ENCODE measurements at places on chromosomes 13 and 19. TPM values are rescaled to one million over a fixed set of nuclear protein-coding genes. Genes with fewer than 3 reads are reported as not detected.

DNA sequence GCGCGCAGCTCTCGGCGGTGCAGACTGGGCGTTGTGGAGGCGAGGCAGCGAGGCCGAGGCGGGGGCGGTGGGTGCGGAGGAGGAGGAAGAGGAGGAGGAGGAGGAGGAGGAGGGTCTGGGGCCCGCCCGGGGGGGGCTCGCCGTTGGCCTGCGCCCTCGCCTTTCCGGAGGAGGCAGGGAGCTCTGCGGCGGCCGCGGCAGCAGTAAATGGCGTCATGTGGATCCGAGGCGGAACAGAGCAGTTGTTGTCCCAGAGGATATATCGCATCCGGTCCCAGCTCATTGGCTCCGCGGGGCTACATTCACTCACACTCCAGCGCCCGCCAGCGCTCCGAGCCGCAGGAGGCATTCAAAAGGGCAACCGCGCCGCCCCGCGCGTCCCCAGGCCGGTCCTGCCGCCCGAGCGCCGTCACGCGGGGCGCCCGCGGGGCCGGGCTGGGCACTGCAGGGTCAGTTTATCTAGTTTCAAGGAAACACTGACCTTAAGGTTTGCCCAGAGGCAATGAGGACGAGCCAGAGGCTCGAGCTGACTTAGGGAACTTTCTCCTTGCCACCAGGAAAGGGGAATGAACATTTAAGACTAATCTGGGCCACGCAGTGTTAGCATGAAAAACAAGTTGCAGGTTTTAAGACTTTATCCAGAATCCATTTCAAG lies at the start of gene SPRY2:
TSS of gene SPRY2 (minus strand) at position 26 of the 655 bp plus-strand sequence. CDS start 3,421 bp downstream, outside the sequence.
- no peaks in the 10 kb centered on the region for H3K27me3 ChIP-seq
- no peaks in the 10 kb centered on the region for H3K4me1 ChIP-seq
- H3K36me3 ChIP-seq = no peaks in the 10 kb centered on the region
- H3K27ac ChIP-seq = peak within 1 kb of the TSS; percentile 51

GRCh38 chr19:46426506-46427162 lies 2.1 kb downstream of the PNMA8C start:
- no peaks in the 10 kb centered on the region for H3K4me1 ChIP-seq
- DNase-seq = no peak
- peaks cover 5% of the 10 kb centered on the region for H3K27me3 ChIP-seq
- H3K36me3 ChIP-seq = no peaks in the 10 kb centered on the region

JSRP1 gene
- total RNA-seq = 0.41 TPM

PET100 gene
- 156 TPM for total RNA-seq

DNA sequence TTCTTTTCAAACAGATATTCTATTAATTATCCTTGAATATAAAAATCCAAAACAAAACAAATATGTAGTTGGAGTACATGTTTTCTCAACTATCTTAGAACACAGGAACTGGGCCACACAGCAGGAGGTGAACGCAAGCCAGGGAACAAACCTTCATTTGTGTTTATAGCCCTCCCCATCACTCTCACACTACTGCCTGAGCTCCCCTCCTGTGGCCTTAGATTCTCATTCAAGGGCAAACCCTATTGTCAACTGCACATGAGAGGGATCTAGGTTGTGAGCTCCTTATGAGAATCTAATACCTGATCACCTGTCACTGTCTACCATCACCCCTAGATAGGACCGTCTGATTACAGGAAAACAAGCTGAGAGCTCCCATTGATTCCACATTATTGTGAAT lies 427.1 kb upstream of the PRR20A start:
- H3K4me1 ChIP-seq = no peaks in the 10 kb centered on the region
- no peaks in the 10 kb centered on the region for H3K36me3 ChIP-seq
- H3K27ac ChIP-seq = no peak overlapping the region
- no peak for DNase-seq
- no peaks in the 10 kb centered on the region for H3K27me3 ChIP-seq

DNA sequence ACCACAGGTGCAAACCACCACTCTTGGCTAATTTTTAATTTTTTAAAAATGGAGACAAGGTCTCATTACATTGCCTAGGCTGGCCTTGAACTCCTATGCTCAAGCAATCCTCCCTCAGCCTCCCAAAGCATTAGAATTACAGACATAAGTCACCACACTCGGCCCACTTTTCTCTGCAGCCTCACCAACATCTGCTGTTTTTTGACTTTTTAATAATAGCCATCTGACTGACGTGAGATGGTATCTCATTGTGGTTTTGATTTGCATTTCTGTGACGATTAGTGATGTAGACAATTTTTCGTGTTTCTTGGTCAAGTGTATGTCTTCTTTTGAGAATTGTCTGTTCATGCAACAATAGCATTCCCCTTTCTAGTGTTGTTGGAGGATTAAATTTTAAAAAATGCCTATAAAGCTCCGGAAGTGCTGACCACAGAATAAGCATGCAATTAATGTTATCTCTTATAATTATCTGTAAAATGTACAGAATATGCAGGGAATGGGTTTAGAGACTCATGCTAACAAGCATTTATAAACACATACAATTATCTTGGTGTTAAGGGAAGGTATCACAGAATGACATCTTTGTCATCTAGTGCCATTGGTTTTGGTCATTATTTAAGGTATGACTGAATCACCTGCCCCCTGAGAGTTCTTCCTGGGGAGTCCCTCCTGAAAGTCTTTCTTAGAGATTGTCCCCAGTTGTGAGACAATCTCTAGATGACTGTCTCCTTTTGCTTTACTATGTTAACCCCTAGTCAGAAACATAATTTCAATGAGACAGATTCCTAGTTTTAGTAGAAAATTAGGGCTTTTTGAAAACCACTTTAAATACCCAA lies 118.5 kb upstream of the SERTM1 start:
- no peaks in the 10 kb centered on the region for H3K36me3 ChIP-seq
- no peaks in the 10 kb centered on the region for H3K27me3 ChIP-seq
- H3K4me3 ChIP-seq = no peak overlapping the region
- no peak overlapping the region for H3K27ac ChIP-seq
- H3K4me1 ChIP-seq = no peaks in the 10 kb centered on the region

GRCh38 chr13:109816112-109816807 lies 29.9 kb upstream of the IRS2 start:
- no peak overlapping the region for H3K27ac ChIP-seq
- no peaks in the 10 kb centered on the region for H3K36me3 ChIP-seq
- no peaks in the 10 kb centered on the region for H3K4me1 ChIP-seq
- no peaks in the 10 kb centered on the region for H3K27me3 ChIP-seq
- DNase-seq = no peak
- no peak overlapping the region for H3K4me3 ChIP-seq

DNA sequence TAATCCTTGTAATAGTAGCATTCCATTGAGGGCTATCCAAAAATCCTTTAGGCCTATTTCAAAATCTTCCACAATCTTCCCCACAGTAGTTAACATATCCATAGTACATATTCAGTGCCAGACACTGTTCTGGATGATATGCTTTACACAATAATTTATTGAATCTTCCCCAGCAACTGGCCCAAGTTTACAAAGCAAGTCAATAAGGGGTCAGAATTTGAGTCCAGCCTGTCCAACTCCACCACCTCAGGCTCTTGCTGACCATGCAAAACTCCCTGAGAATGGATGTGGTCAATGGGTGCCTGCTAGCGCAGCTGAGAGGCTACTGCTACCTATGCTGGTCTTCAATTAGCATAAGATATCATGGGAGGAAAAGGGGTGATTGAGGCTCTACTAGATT lies 529.6 kb downstream of the FGF9 start:
- H3K27me3 ChIP-seq = no peaks in the 10 kb centered on the region
- H3K36me3 ChIP-seq = no peaks in the 10 kb centered on the region
- H3K4me1 ChIP-seq = no peaks in the 10 kb centered on the region
- no peak for DNase-seq
- no peak overlapping the region for H3K27ac ChIP-seq
- no peak overlapping the region for H3K4me3 ChIP-seq
